ENCODE measurements at places on chromosomes 2 and 18. TPM values are rescaled to one million over a fixed set of nuclear protein-coding genes. Genes with fewer than 3 reads are reported as not detected.

Gene SLC38A11
- not detected for total RNA-seq

Gene OTX1
- total RNA-seq, result not detected

Gene DUSP2
- total RNA-seq, result 34.6 TPM

Gene MC5R
- total RNA-seq, result not detected

- no peak for DNase-seq
Measured at GRCh38 chr2:28450901-28451565, 44.8 kb upstream of the PLB1 start.

DNA sequence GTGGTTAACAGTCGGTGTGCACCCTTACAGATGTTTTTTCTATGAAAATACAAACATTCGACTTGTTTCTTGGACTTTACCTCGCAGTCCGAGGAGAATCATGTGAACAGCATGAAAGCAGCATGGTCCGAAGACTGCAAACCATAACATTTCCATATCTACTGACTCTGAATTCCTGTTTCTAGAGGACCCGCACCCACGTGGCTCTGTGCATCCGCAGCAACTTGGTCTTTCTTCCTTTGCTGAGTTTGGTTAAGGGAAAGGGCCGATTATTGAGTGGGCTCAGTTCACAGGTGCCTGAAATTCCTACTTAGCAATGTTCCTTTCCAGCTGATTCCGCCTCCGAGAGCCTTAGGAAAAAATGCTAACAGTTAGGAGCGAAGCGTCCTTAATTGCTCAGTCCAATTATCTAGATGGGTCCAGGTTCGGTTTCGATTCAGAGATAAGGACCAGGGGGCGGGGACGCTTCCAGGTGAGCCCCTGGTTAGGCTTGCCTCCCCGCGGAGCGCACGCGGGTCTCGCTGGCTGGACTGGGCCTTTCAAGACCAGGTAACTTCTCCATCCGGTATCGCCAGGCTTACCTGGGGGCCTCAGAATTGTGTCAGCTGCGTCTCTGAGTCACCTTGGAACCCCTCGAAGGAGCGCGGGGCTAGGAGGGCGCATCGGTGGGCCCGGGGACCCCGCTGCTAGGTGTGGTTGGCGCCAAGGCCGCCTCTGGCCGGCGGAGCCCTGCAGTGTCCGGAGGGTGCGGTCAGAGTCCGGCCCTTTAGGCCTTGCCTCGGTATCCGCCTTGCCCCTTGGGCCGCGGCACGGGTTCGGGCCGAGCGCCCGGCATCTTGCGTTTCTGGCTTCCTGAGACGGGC, 1.1 kb upstream of the B3GNT2 start:
- DNase-seq, result no peak

GRCh38 chr2:190804182-190804795, 76.3 kb upstream of the GLS start:
- DNase-seq, result peak; percentile 4
